CD8-positive, alpha-beta memory T cell (primary cell): ENCODE measurements at places on chromosomes 5 and 9. TPM values are rescaled to one million over a fixed set of nuclear protein-coding genes. Genes with fewer than 3 reads are reported as not detected.

The IFNA2 gene
- total RNA-seq = not detected

The PCDHAC2 gene
- not detected for total RNA-seq

The FKTN gene
- total RNA-seq = 17.3 TPM

The SPEF2 gene
- 6.8 TPM for total RNA-seq

The IL3 gene
- total RNA-seq = 69.7 TPM

The ANKRD34B gene
- total RNA-seq = not detected

The PIP5KL1 gene
- total RNA-seq = 1.4 TPM

The CMYA5 gene
- 0.16 TPM for total RNA-seq

The MOB3B gene
- 0.20 TPM for total RNA-seq

The MZB1 gene
- 6.4 TPM for total RNA-seq

The HAPLN1 gene
- not detected for total RNA-seq

The GLDC gene
- total RNA-seq = 3.1 TPM

The SNCAIP gene
- total RNA-seq = not detected

GRCh38 chr5:99063737-99064136 is 134.9 kb upstream of the CHD1 start:
- DNase-seq = no peak

GRCh38 chr5:73306741-73307275 is 133.8 kb downstream of the TMEM174 start:
- no peak for DNase-seq

- no peak for DNase-seq
These were observed 172.8 kb downstream of the ERCC6L2 start for GRCh38 chr9:96048104-96048955.

GRCh38 chr5:38598994-38599617 is 42.7 kb upstream of the LIFR start:
- DNase-seq = no peak

DNA sequence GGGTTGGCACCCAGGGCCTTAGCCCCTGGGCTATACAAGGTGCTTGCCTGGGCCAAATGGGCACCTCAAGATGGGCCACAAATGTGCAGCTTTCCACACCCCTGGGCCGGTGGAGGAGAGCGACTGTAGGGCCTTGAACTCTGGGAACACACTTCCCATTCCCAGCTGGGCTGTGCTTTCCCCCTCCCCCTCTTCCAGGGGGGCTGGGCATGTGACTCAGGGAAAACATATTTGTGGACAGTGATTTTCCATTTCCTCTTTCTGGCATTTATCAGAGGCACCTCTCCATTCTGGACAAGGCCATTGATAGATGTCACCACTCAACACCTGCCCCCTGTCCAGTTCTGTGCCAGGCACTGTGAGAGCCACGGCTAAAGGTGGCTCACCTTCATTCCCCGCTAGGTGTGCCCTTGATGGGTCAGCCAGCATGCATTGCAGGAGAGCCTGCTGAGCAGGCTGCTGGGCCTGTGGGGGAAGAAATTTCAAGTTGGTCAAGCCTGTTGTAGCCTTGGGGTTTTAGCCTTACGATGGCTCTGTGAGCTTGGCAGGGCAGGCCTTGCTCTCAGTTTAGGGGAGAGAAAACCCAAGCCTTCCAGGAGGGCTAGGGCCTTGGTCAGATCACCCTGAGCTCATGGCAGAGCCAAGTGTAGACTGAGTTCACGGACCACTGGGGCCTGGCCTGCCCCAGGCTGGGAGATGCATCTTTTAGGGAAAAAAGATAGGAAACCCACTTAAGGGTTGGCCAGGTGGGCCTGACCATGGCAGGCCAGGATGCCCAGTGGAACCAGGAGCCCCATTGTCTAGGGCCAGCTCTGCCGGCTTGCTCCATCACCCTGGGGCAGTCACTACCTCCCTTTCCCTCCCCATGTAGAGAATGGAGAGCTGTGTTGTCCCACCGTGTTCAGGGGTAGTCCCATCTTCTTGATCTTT is 113.9 kb downstream of the DAB2IP start:
- peak; percentile 13 for DNase-seq

GRCh38 chr5:133934311-133934710 is 34.1 kb downstream of the C5orf15 start:
- DNase-seq = no peak

DNA sequence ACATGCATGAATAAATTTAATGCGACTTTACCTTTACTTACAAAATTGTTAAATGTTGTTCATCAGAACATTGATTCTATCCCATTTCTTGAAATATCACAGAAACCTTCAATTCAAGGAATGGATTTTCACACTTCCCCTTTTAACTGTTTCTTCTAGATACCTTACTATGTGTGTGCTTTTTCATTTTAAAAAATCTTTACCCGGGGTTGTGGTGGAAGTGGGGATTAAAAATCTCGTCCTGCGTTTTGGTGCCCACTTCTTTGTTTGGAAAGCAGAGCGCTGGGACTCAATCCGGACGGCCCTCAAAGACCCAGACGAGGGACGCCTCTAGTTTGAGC is 5.8 kb upstream of the MEF2C start:
- DNase-seq = no peak

GRCh38 chr9:116812231-116813030 is 125.3 kb downstream of the TRIM32 start:
- DNase-seq = no peak

DNA sequence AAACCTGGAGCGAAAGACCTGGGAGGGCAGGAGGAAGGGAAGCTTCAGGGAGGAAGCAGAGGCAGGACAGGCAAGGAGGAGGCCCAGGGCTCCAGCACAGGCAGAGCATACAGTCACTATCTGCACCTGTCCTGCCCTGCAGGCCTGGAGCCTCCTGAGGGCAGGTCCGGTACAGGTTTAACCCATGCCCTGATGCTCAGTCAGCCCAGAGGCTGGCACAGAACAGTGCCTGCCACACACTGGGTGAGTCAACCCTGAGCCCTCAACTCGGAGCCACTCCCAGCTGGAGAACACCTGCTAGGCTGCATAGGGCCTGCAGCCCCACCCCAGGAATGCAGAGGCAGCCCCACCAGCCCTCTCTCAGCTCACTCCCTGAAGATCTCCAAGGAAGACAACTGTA is 161.5 kb upstream of the PHYKPL start:
- no peak for DNase-seq

- DNase-seq = no peak
These were observed 59.8 kb downstream of the DOCK2 start for GRCh38 chr5:169696621-169697510.

- no peak for DNase-seq
These were observed 241.0 kb downstream of the AOPEP start for GRCh38 chr9:94967482-94967881.

DNA sequence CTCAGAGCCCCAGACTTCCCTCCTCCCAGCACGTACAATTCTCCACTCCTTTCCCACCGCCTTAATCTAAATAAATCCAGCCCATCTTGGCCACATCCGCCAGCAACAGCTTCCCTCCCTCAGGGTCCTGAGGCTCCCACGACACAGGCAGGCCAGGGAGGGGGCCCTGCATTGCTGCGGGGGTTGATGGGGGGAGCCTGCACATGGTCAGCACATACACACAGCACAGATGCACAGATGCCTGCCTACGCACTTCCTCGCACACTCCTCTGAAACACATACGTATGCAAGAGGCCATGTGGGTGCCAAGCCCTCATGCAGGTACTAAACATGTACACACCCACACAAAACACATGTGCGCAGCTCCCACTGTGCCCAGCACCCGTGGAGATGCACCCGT is 14.8 kb downstream of the PDGFRB start:
- DNase-seq = no peak

GRCh38 chr5:5767286-5767928 is 344.9 kb downstream of the ICE1 start:
- no peak for DNase-seq

- no peak for DNase-seq
These were observed 40.3 kb downstream of the JAK2 start for GRCh38 chr9:5025416-5025815.

DNA sequence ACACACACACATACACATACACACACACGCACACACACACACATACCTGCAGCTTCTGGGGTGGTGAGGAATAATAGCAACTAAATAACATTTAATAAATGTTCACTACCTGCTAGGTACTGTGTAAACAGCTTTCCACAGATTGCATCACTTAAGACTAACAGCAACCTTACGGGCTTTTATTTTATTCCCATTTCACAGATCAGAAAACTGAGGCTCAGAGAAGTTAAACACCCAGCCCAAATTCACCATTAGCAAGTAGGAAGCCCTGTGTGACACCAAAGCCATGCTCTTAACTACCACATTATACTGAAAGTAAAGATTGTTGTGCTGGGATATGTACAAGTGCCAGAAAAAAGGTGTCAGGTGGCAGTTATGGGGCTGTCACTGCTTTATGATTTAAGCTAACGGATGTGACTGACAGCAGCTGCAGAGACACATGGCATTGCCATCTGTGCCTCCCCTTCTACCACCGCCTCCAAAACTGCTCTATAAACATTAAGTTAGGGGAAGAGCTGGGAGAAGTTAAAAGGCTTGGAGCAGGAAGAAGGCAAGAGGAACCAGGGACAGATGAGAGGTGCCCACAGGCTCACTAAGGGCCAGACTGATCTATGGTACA is 13.6 kb downstream of the MTMR12 start:
- no peak for DNase-seq

- no peak for DNase-seq
These were observed 73.5 kb downstream of the TRIM32 start for GRCh38 chr9:116760636-116761035.

DNA sequence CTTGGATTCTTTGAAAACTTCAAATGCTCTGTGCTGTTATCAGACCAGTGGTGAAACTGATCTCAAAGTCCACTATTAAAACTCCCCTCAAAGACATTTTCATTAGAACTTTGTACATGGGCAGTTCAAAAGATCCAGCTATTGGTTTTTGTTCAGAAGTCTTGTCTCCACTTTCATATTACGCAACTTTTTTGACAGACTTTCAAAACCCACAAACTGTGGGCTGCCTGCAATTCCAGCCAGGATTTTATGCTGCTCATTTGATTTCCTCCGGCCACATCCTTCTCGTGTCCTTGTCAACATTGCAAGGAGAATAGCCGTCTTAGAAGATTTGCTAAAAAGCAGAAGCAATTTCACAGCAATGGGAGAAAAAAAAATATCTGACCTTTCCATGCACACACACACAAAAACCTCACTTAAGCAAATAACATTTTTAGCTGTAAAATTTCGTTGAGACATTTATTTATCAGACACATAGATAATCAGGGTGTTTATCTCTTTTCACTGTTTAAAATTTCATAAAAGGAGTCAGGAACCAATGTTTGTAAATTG is 1990.5 kb downstream of the MAT2B start:
- DNase-seq = no peak

DNA sequence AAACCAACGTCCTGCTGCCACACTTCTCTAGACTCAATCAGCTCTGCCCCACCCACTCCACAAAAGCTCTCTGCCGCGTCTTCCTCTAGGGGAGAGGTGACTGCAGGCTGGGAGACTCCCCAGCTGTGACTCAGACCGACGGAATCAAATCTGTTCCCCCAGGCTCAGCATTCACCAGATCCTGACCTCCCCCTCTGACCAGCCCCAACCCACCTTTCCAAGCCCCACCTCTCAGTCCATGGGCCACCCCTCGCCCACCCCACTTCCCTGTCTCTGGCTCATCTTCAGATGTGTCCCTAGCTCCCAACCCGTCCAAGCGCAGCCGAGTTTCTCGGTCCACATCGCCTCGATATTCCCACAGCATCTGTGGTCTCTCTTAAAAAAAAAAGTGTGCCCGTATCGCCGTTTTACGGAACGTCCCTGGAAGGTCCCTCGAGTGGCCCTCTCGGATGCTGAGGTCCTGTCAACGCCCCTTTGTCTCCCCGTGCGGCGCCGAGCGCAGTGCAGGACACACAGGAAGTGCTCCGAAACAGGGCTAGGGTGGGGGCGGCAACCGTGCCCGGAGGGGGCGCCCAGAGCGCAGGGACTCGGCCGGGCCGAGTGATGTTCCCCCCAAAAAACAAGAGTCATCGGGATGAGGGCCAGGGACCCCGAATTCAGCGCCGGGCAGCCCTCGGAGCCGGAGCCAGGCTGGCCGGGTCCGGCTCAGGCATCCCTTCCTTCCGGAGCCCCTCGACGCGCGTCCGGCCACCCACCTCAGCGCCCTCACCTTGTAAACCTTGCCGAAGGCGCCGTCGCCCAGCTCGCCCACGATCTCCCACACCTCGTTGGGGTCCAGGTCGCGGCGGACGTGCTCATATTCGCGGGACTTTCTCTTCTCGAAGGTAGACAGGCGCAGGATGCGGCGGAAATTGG is 649 bp downstream of the STK10 start:
- DNase-seq = peak; percentile 66

- no peak for DNase-seq
These were observed 172.3 kb upstream of the TBCA start for GRCh38 chr5:77948476-77948875.

DNA sequence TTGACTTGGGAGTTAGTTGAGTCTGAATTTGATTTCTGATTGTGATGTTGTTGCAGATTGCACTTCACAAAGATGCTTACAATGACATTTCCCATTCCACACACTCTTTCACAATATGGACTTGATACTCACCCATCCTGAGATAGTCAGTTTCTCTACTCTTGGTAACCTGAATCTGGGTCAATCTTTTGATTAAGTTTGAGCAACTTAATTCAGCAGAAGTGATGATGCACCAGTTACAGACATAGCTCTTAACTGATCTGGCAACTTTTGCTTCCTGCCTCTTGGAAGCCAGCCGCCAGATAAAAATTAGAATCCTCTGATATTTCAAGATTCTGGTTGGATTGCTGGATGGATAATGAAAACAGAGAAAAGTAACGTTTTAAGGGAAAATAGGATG is 79.7 kb upstream of the OSMR start:
- DNase-seq = no peak

- DNase-seq = no peak
These were observed 53.4 kb downstream of the ROR2 start for GRCh38 chr9:91896513-91897121.

DNA sequence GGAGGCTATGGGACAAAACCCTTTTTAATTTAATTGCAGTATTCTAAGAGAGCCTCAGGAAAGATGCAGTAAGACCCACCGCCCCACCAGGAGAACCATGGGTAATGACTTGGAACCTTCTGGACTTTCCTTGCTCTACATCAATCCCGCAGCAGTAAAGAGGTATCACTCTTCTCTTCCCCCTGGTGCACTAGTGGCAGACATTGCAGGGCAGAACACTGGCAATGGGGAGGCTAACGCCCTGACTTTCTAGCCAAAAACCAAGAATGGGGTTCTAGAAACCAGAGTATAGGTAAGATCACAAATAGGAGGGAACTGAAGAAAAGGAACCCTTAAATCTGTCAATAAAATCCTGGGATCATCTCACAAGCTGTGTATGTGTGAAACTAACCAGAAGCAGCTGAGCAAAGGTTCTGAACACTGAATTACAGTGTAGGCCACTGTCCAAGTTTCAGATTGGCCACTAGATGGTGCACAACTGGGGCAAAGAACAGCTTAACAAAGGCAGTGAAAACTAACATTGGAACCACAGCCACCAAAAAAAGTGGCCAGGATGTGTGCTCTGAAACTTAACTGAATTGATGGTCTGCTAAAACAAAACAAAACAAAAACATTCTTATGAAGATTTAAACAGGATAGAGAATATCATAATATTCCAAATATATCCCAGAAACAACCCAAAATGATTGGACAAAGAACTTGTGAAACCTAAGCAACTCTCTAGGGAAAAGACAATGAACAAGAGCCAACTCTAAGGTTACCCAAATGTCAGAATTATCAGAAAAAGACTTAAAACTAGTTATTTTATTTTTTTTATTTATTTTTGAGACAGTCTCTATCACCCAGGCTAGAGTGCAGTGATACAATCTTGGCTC is 6.6 kb upstream of the FAM151B start:
- no peak for DNase-seq
